ENCODE measurements at places on chromosomes 7 and 10.

GRCh38 chr7:665736-666453 is 60.6 kb upstream of the DNAAF5 start:
- DNase-seq = no peak

- DNase-seq = no peak
These were observed 17.8 kb upstream of the GSAP start for GRCh38 chr7:77433901-77434300.

- no peak for DNase-seq
These were observed 357.1 kb downstream of the PRPF18 start for GRCh38 chr10:13943735-13944398.

DNA sequence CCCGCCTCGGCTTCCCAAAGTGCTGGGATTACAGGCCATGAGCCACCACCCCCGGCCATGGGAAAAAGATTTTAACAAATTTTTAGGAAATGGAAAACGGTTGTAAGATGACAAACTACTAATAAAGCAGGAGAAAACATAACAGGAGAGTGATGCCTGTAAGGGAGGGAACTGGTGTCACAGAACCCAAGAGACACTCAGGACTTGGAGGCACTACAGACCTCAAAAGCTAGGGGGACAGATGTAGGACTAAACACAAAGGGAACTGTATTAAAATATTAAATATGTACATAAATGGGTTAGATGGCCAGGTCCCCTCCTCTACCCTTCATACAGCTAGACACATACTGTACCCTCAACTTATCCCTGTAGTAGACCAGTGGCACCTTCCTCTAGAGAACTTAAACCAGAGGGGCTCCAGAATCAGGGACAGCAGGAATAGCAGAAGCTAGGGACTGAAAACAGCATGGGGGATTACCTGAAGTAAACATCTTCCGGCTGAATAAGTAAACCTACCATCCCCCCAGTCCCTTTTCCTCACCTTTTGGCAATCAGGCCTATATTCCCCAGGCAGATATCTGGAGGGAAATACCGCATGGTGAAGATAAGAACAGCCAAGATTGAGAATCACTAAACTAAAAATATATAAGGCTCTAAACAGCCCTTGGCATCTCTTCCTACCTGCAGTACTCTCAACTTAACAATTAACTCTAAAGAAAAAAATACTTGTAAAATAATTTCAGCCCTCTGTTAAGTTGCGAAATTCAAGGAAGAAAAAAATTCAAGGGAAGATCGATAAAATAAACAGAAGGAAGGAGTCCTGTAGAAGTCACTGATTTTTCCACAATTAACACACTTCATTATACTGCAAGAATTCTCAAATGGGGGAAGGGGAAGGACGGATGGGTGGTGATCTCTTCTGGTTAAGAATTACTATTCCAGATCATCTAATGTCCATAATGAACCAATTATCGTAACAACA is 15.5 kb downstream of the TM9SF3 start:
- no peak for DNase-seq

DNA sequence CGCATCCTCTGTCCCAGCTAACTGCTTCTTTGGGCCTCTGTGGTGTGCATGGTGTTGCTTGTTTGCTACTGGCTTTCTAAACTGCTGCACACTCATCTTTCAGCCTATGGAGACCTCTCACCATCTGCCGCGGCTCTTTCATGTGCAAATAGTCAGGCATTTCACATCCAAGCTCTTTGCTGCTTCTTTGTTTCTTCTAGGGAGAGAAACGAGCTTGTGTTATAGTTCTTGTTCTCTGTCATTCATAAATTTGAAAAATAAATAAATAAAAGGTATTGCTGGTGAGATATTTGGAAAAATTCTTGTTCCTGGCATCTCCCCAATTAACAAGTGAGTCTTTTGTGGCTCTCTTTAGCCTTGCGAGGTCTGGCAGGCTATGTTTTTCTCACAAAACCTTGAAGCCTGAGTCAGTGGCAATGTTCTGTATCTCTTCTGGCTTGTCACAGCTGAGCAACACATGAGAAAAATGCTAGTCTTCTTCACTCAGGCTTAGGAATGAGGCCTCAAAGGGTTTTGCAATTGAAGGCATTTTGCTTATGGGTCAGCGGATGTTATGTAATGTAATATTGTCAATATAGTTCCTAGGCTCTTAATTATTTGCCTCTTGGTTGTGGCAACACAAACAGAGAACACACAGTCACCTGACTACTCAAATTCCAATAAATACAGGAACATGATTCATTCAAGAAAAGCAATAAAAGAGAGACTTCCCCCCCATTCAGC is 274.0 kb downstream of the FRMD4A start:
- no peak for DNase-seq

GRCh38 chr7:41156268-41156667 is 546.6 kb downstream of the INHBA start:
- DNase-seq = no peak

GRCh38 chr7:117210908-117211307 is 112.0 kb downstream of the WNT2 start:
- no peak for DNase-seq

DNA sequence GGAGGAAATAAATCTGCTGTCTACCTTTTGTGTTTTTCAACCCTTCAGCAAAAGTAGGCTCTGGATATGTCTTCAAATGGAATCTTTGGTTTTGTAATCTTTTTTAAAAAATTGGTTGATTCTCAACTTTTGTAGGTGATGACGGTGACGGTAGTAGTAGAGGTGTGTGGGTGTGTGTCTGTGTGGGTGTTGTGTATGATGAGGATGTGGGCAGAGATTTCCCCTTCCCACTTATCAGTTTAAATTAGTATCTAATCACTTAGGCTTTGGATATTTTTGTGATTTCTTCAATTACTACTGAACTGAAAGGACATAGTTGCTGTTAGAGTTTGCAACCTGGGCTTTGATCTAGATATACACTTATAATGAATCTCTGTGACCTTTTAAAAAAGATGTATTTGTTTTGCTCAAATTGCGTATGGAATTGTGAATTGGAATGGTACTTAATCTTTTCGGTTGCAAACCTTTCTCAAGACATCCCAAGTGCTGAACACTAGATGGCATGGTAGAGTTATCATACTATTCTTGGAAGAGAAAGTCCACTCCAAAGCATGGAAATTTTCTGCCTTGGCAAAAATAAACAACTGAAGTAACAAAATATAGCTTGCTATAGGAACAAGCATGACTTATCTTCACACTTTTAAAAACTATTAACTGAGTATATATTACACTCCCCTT is 51.9 kb upstream of the A1CF start:
- DNase-seq = no peak

GRCh38 chr10:416091-416515 is 273.4 kb downstream of the DIP2C start:
- no peak for DNase-seq

- DNase-seq = no peak
These were observed 11.9 kb upstream of the ERVW-1 start for GRCh38 chr7:92489634-92490033.

DNA sequence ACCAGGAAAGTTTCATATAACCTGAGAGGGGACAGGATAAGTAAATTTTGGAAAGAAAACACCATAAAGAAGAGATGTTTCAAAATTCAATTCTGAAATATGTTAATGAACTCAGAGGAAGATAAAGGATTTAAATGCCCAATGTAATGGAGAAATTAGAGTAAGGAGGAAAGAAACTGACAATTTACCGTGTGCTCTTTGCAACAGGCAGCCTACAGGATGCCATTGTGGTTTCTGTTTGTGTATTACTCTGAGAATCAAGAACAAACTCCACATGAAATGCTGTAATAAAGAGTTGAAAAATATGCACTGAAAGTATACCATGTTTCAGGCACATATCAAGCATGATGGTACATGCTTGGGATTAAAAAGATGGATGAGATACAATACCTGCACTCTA is 44.8 kb upstream of the GLCCI1 start:
- no peak for DNase-seq

DNA sequence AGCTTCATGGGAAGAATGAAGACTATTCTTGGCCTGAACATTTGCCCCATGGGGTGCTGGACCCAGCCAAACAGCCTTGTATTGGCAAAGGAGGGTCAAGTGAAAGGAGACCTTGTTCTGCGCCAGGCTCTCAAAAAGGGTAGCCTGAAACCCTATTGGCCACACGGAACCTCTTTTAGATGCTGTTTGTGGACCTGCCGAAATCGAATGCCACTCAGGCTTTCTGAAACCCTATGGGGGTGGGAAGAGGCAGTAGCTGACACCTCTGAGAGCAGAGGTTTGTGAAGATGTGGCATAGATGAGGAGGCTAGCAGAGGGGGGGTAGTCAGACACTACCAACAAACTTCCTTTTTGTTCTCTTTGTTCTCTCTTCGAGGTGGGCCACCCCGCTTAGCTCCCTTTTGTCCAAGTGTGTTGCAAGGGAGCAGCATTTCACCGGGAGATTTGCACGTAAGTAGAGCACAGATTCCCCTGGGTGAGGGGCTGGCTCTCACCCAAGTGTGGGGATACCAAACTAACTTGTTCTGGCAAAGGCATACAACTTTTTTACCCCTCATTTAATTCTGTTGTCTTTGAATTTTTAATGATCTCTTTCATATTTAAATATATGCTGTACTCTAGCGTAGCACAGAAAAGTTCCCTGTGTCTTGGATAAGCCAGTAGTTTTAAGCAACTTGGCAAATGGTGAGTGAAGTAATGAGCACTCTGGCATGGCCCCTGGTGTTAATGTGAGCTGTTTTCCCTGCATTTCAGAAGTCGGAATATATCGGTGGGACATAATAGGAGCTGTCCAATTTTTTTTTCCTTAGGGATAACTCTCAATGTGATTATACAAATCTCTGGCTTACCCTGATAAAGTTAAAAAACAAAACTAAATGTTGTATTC is 107.7 kb downstream of the SEPTIN7 start:
- DNase-seq = no peak

DNA sequence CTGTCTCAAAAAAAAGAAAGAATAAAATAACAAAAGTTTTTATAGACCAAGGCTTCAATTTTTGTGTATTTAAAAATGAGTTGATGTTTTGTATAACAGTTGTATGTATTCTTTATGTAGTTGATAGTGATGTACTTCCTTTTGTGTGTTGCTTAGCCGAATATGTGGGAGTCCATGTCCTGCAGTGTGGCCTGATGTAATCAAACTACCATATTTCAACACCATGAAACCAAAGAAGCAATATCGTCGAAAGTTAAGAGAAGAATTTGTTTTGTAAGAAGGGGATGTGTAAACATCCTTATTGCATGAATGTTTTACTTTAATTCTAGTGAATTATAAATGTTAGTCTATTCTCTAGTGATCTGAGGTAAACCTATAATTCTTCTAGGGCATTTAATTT is 56.6 kb downstream of the MPLKIP start:
- no peak for DNase-seq

GRCh38 chr7:49023345-49024328 is 99.3 kb downstream of the CDC14C start:
- no peak for DNase-seq

DNA sequence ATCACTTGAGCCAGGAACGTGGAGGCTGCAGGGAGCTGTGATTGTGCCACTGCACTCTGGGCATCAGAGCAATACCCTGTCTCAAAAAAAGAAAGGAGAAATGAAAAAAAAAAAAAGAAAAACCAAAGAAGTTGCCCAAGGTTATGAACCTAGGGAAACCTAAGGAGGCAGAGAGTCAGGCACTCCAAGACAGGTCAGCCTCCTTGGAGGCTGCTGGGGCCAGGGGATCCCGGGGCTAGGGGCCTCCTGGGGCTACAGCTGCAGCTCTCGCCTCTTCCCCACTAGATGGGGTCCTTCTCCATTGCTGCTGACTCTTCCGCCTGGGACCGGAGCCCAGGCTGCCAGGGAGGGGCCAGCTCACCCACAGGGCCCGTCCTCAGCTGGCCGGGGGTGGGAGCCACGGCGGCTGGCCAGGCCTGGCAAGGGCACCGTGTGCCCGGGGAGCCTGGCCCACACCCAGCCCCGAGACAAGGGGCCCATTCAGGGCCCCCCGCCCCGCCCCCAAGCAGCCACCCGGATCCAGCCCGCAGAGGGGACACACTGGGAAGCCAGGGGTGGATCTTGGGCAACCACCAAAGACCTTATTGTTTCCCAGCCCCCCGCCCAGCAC is 1.7 kb upstream of the SPACDR start:
- no peak for DNase-seq

DNA sequence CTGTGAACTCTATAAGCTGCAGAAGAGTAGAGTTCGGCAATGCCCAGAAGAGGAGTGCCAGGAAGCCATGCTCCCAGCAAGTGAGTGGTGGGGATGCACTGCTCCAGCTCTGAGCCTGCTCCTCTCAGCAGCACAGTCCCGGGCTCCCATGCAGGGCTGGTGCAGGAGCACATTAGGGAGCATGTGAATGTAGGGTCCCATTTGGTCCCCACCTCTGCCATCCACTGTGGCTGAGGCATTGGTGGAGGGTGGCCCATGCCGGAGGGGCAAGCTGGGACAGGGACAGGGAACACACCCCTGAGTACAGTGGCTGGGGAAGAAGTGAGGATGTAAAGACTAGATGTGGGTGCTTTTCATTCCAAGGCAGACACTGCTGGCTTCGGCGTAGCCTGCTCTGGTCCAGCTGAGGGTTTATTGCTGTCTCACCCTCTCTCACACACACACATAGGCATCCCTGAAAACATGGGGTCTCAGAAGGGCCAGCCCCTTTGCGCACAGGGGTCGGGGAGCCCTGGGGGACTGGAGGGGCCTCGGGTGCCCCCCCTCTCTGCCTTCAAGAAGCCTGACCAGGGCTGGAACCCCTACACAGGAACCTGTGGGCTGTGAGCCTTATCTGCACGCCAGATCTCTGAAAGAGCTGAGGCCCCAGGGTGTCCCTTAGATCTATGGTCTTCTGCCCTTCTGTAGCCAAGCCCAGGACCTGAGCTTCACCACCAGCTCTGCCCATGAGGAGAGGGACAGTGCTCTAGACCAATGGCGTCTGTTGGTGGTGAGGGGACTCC is 341.0 kb downstream of the TCERG1L start:
- no peak for DNase-seq

DNA sequence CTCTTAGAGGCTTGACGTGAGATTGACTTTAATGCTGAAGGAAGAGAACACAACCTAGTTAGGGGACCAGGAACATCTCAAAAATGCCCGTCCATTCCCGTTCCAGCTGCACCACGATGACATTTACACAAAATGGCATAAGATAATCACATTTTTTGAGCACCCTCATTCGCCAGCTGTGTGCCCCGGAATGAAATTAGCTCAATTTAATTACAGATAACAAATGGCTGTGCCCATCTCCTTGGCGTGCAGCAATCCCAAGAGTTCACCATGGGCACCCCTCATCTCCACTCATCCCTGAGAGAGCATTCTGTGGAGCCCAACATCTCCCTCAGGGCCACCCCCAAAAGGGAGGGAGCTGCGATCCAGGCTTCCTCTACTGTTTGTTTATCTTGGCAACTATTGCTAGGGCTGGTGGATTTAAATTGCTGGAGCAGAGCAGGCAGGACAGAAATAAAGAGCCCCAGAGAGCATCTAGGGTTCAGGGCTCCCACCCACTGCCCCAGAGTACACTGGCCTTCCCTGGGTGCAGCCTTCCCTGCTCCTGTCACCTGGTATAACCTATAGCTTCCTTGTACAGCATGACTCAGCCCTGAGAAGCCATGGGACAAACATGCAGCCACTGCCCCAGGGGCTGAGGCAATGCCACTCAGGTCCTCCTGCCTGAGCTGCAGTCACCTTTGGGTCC is 263.5 kb downstream of the ZEB1 start:
- DNase-seq = no peak

Measured in stimulated activated CD4-positive, alpha-beta T cell treated with anti-CD3 and anti-CD28 coated beads, TNF-alpha, amount 100 ng/mL, for 1 hour (primary cell).